ENCODE measurements at places on chromosomes 2 and 18. TPM values are rescaled to one million over a fixed set of nuclear protein-coding genes. Genes with fewer than 3 reads are reported as not detected.

DNA sequence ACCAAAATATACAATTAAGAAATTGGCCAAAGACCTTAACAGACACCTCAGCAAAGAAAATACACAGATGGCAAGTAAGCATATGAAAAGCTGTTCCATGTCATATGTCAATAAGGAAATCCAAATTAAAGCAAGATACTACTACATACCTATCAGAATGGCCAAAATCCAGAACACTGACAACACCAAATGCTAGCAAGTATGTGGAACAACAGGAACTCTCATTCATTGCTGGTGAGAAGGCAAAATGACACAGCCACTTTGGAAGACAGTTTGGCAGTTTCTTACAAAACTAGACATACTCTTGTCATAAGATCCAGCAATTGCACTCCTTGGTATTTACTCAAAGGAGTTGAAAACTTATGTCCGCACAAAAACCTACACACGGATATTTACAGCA is 20.3 kb upstream of the DNAJC10 start:
- no peak for DNase-seq

- DNase-seq: no peak
Observed at GRCh38 chr2:10402653-10403215, 45.4 kb downstream of the ODC1 start.

GRCh38 chr2:159996792-159997546 is 65.4 kb downstream of the PLA2R1 start:
- DNase-seq: no peak

Gene SLC9A2
- 0.73 TPM for total RNA-seq

Gene DSG2
- total RNA-seq: 61.3 TPM

DNA sequence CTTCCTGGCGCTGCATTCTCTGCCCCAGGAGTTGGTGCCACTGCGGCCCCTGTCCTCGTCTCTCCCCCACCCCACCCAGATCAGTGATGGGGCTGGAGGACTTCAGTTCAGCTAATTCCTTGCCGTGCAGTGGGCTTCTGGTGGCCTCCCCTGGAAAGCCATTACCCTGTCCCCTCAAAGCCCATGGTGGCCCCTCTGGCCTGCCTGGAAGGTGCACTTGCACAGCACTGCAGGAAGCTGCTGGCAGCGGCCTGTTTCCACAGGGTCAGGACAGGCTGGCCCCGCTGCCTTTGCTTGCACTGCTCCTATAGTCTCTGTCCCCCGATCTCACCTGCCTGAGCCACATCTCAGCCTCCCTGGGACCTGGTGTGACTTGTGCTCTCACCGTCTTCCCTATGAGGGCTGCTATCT is 105.1 kb downstream of the USP40 start:
- no peak for DNase-seq

DNA sequence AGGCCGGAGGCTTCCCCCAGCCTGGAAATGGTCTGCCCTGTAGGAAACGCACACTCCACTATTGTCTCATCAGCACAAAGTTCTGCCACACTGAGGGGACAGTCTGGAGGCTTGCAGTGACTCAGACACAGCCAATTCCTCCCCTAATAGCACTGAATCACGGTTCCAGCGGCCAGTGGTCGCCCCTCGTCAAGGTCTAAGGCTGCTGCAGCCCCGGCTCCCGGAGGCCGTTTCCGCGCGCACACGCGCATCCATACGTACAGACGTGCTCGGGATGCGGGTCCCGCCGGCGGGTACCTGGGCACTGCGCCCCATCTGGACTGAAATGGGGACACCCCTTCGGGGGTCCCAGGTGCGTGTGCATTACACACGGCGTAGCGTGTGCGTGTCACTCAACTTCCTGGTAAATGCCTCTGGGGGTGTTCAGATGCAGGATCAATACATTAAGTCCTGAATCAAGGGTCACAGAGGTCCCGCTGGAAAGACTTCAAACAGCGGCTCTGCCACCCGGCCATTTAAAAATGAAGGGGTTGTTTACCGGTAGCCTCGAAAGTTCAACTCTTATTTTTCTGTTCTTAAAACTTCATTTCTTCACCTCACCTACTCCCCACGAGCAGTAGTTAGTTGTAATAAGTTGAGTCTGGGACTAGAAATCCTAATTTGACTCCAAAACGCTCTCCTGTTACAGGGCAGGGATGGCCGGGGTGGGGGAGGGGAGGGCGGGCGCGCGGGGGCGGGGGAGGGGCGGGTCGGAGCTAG is 572 bp upstream of the ZNF516 start:
- DNase-seq: no peak

Gene AQP12B
- total RNA-seq: not detected

Gene CLEC4F
- total RNA-seq: 0.88 TPM

Gene STEAP3
- 52.2 TPM for total RNA-seq

Gene OTOF
- total RNA-seq: 0.32 TPM

- DNase-seq: no peak
Observed at GRCh38 chr18:25614168-25614567, 262.2 kb upstream of the ZNF521 start.

- DNase-seq: no peak
Observed at GRCh38 chr2:54047091-54047490, 68.3 kb upstream of the ACYP2 start.

Gene SP9
- total RNA-seq: 0.80 TPM

Gene CIB4
- not detected for total RNA-seq

DNA sequence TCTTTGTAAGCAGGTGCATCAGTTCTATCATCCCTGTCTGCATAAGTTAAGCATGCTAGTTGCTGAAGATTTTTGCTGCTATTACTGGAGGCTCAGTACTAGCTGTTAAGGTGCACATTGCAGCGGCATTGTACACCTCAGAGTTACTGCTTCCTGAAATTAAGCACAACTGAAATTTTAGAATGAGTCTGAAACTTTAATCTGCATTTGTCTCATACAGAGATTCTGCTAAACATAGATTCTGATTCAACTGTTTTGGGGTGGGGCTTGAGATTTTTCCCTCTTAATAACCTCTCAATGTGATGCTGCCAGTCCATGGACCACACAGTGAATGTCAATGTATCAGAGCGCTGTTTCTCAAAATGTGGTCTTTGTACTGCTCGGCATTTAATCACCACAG is 585.7 kb upstream of the GCFC2 start:
- DNase-seq: no peak

Gene WDPCP
- total RNA-seq: 29.4 TPM

Gene APCDD1
- 38.8 TPM for total RNA-seq

GRCh38 chr2:150383587-150383986 is 103.9 kb downstream of the RND3 start:
- DNase-seq: no peak
